8988T (cell line): ENCODE measurements at places on chromosomes 7 and 10.

GRCh38 chr10:125017547-125018298, 75.8 kb downstream of the ZRANB1 start:
- DNase-seq, result no peak

DNA sequence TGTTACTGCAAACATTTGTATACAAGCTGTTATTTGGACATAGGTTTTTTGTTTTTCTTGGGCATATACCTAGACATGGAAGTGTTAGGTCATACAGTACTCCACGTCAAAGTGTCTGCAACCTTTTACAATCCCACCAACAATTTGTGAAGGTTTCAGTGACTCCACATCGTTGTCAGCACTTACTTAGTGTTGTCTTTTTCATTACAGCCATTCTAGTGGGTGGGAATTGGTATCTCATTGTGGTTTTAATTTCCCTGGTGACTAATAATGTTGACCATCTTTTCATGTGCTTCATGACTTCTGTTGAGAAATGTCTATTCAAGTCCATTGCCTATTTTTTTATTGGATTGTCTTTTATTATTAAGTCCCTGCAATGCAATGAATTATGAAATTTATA, 95.0 kb downstream of the UBE3C start:
- DNase-seq, result no peak

GRCh38 chr10:89921403-89921802, 220.0 kb downstream of the KIF20B start:
- no peak for DNase-seq

GRCh38 chr7:36486336-36486735, 96.7 kb downstream of the ANLN start:
- no peak for DNase-seq

DNA sequence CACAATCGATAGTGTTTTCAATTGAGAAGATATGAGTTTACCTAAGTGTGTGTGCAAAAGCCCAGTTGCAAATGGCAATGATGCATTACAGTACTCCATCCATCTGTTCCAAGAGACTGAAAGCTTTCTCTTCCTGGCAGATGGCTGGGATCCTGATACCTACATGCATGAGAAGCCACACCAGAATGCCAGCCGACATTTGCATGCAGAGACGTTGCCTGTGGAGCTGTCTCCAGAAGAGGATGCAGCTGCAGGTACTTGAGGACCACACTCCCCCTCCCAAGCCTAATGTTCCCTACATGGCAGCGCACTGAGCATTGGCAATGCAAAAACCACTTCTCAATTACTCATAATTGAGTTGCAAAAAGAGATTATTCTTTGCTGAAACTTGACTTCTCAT, 332.1 kb downstream of the WDR11 start:
- no peak for DNase-seq

- no peak for DNase-seq
These were observed 10.5 kb upstream of the UNC5B start for GRCh38 chr10:71201849-71202248.

- no peak for DNase-seq
These were observed 297.9 kb upstream of the HGF start for GRCh38 chr7:82067628-82068264.

DNA sequence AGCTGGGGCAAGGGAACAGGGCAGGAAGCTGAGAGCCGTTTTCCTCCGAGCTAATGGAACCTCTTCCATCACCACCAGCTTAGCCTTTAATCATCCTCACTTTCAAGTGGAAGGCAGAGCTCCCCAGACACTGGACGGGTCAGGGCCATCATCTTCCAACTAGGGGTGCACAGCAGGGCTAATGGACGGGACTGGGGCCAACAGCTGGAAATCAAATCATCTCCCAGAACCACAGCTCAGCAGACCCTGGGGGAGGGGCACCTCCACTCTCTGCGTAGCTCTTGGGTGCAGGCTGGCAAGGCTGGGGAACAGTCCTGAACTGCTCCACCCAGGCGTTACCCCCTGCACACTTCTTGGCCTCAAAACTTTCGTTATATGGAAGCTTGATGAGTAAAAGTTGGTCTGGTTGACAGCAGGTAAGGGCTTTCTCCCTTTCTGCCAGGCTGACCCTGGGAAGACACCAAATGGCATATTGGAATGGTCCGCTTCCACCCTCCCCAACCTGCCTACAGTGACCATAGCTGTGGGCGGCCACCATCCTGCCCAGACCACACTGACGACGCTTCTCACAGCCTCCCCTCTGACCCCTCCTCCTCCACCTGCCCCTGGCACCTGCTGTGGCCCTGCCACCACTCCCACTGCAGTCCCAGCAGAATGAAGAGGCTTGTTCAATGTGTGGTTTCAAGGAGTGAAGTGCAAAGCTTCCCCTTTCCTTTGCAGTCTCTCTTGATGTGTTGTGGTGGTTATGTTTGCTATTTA, 51.7 kb upstream of the RET start:
- DNase-seq, result no peak

GRCh38 chr10:3775696-3776551, 9.1 kb downstream of the KLF6 start:
- DNase-seq, result no peak

DNA sequence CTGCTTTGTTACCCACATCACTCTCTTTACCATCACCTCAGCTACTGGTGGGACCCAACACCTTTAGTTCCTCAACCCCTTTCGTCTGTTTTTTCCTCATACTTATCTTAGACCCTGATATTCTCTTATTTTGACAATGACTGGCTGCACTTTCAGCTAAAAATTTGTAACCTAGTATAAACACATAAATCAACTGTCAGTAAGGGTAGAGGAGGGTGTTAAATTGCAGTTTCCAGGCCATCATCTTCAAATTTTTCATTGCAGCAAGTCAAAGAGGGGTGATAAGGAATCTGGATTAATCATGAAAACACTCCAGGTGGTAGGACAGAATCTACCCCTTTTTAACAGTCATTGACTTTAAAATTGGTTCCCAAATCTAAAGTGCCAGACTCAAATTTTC, 27.9 kb downstream of the SEMA3D start:
- no peak for DNase-seq

GRCh38 chr10:84706875-84707274, 378.5 kb downstream of the CCSER2 start:
- DNase-seq, result no peak

DNA sequence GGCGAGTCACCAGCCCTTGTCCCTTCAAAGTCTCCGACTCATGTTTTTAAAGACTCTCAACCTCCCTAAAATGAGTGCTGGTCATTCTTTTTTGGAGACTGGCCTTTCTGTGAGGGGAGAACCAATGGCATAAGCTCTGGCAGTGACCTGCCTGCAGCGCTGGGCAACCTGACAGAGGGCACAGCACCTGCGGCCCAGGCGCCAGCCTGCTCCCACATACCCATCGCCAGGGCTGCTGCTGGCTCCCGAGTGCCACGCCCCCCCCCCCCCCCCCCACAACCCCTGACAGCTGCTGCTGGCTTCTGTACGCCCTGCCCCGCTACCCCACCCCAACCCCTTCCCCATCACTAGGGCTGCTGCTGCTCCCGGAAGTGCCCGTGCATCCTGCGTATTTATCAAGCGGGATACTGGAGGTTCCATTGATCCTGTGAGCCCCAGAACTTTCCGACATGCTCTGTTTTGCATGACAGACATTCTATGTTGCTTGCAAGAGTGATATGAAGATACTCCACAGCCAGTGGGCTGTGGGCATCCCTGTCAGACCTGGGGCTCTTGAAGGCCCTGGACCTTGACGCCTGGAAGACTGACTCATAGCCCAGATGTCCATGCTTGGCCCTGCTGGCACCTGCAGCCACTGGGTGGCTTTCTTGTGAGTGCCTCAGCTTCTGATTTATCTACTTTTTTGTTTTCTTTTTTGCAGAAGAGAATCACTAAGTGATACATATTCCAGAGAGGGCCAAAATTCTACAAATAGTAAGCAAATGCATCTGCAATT, 243.9 kb downstream of the ZMYND11 start:
- DNase-seq, result no peak

DNA sequence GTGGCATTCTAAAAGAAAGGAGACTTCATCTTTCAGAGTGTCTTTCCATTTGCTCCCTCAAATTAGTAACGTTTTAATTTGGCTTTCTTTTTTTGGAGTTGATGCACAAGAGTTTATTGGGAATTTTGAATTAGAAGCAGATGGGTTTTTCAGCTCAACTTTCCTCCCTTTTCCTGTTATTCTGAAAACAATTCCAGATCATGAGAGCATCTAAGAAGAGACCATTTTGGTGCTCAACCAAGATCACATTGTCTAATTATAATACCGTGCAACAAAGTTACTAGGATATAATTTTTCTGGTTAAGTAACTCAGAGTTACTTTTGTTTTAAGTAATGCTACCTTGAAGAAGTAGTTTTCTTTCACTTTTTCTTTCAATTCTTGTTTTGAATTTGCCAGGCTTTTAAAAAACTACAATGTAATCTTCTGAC, 396.6 kb upstream of the KLF6 start:
- no peak for DNase-seq

DNA sequence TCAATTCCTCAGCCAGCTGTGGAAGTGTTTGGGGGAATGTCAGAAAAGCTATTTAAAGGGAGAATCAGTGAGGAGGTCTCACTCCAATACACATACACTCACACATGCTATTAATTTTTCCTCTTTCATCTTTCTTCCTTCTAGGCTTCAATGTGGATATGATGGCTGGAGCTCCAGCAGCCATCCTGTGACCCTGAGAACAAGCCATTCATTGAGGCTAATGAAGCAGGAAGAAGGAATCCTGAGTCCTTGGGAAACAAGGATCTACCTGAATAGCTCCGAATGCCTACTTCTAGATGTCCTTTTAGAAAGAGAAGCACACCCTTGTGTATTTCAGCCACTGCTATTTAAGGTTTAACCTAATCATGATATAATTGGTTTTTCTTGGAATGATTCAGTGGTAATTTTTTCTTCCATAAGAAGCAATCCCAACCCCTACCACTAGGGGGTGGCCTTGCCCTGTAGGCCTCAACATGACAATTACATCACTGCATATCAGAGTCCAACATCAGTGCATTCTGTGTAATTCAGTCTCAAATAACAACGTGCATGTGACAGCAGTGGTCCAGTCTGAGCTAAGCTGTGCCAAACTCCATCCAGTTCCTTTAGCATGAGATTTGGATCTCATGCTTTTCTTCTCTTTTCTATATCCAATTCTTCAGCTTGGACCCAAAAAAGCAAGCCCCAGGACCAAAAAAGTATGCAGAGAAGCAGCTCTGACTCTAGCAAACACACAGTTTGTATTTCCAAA, 85.3 kb upstream of the ANKRD1 start:
- no peak for DNase-seq
